Sciatic nerve (tissue), 2 donors: ENCODE measurements at places on chromosomes 1 and 21. TPM values are rescaled to one million over a fixed set of nuclear protein-coding genes. Genes with fewer than 3 reads are reported as not detected.

DNA sequence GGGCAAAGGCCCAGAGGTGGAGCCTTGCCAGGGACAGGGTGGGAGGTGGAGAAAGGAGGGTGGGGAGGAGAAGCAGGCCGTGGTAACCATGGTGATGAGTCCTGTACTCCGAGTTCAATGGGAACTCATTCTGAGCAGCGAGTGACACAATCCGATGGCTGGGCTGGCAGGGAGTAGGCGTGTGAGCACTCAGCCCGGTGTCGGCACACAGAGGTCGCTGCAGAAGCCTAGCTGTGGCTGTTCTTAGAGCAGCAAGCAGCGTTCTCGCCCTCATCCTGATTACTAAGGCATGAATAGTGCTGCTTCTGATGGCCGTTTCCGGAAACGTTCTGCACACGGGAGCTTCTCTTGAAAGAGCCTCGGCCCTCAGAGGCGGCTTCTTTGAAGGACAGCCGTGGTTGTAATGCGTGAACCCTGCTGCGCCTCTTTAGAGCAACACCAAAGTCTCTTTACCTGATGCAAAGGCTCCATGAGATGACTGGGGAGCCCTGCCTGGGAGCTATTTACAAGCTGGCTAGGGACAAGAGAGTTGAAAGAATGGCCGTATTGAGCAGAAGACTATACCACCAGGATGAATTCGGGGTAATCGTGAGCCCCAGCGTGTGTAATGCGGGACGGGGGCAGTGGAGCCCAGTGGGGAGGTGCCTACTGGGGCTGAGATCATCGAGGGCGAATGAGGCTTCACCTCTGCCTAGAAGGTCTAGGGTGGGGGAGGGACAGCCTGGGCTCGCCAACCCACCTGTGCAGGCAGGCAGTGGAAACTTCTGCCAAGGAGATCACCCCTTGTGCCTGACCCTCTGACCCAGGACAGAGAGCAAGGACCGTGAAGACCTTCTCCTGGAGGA is 72.8 kb upstream of the PAX7 start:
- no peak for DNase-seq

DNA sequence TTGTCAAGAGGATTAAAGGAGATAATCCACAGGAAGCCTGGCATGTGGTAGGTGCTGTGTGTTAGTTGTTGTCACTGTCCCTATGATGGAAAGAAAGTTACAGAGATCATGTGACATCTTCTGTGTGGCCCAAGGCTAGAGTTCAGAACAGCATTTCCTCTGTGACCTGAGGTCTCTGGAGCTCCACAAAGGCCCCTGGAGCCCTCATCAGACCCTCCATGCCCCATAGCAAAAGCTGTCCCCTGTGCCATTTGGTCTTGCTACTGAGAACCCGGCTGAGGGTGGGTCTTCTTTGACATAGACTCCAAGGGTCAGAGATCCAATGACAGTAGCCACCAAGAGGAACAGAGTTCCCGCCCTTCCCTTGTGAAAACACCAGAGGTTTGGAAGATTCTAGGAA is 8.1 kb downstream of the CELA2B start:
- no peak for DNase-seq

DNA sequence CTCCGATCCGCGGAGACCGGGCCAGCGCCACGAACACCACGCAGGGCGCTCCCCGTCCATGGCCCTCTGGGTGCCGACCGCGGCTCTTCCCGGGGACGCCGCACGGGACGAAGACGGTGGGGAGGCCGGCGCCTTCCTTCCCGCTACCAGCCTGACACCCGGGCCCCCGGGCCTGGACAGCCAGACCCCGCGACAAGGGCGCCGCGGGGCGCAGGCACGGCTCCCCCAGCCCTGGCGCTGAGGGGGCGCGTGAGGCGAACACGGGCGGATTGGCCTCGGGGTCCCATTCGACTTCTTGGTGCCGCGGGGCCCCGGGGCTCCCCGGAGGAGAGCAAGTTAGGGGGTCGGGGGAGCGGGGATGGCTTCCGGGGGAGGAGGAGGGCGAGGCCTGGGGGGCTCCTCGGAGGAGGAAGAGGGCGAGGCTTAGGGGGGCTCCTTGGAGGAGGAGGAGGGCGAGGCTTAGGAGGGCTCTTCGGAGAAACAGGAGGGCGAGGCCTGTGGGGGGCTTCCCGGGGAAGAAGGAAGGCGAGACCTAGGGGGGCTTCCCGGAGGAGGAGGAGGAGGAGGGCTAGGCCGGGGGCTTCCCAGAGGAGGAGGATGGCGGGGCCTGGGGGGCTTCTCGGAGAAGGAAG is 537 bp upstream of the KLHL17 start:
- DNase-seq: no peak

LRRC3 gene
- total RNA-seq: 6.8 TPM

DNA sequence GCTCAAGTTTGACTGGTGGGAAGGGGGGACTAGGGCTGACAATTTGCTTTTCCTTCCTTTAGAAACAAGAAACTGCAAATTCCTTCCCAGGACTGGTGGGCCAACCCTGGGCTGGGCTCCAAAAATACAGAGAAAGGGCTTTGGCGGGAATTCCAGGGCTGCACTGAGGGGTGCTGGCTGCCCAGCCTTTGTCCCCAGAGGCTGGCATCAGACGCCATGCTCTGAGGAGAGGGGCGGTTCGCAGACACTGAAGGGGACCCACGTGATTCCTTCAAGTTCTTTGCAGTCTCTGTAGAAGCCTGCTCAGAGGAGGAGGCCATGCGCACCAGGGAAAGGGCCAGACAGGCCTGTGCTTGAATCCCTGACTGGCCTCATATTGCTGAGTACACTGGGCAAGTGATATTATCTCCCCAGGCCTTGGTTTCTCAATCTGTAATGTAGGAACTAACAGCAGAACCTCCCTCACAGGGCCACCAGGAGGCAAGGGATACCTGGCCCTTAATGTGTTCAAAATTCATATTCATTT is 119.5 kb downstream of the EPHB2 start:
- DNase-seq: no peak

DNA sequence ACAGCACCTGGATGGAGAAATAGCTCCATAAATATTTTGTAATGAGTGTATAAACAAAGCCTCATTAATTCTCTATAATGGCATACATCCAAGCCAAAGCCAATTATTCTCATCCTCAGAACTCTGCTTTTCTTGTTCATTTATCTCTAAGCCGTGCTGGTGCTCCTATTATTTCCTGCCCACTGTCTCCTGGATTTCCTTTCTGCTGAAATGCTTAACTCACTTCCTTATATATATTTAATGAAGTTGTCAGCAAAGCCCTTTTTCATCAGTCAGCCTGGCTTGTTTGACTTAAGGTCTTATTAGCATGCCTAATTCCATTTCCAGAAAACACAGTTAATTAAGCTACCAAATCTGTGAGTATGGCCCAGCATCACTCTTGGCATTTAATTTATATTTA is 93.4 kb downstream of the SLC25A24 start:
- DNase-seq: no peak

OR2L13 gene
- 0.36 TPM for total RNA-seq

DNA sequence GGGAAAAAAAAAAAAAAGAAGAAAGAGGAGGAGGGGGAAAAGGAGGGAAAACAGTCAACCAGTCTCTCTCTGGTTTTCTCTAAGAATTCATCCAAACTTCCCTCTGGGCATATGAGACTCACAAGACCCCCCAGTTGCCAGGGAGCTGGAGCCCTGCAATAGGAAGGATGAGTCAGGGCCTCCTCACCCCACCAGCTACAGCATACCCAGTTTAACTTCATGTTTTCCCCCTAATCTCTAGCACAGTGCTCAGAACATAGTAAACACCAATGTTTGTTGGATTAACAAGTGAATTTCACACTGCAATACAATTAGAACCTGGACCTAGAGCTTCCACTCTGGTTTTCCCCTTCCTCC is 7.8 kb downstream of the F11R start:
- DNase-seq: no peak

CELA3B gene
- 1.2 TPM for total RNA-seq

PGBD5 gene
- 6.6 TPM for total RNA-seq

SLC5A9 gene
- total RNA-seq: 0.40 TPM

GPBP1L1 gene
- total RNA-seq: 102 TPM

PFDN2 gene
- 57.0 TPM for total RNA-seq

- no peak for DNase-seq
Observed at GRCh38 chr1:69294171-69294570, 273.6 kb upstream of the LRRC7 start.

DNA sequence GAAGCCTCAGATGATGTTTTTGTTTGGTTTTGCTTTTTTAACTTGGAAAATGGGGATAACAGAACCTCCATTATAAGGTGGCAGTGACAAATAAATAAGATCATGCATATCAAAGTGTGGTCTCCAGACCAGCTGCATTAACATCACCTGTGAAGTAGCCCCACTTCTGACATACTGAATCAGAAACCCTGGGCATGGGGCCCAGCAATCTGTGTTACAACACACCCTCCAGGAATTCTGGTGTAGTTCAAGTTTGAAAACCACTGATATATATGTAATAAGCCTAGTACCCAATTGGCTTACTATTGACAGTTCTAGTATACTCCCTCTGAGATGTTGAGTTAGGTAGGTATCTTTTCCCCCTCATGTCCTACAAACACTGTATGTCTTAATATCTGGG is 24.1 kb upstream of the RNF19B start:
- no peak for DNase-seq

DNA sequence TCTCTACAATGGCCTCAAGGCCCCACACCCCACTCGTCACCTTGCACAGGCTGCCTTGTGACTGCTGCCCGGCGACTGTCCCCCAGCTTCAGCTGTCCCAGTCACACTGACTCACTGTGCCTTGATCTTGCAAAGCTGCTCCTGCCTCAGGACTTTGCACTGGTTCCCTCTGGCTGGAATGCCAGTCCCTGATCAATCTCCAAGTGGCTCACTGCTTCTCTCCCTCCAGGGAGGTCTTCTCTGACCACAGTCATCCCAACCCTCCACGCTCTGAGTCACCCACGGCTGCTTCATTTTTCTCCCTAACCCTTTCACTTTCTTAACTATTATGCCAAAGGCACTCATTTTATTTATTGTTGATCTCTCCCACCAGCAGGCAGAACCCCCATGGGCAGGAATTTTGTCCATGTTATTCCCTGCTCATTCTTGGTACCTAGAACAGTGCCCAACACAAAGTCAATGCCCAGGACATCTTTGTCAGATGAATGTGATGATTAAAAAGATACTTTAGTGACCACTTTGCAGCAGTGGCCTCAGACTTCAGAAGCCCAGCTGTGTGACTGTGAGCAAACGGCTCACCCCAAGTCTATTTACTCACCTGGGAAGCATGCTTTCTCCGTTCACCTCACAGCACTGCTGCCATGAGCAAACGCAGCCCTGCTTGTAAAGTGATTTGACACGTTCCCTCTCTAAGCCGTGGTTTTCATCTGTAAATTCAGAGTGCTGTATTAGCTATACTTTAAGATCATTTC is 53.4 kb downstream of the ZBTB18 start:
- DNase-seq: no peak

DNA sequence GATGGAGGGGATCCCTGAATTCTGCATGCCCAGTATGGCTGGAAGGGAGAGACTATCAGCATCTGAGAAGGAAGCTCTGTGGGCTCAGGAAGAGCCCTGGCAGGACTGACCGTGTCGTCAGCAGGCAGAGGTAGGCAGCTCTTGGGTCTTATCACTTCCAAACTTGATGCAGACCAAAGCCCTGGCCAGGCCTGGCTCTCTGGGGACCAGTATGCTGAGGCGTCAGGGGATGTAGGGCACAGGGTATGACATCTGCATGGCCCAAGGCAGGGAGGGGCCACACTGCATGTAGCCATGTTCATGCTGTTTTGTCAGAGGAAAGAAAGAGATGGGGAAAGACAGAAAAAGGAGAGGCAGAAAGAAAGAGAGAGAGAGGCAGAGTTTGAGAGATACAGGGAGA is 6.3 kb downstream of the FGR start:
- DNase-seq: no peak

SLFNL1 gene
- 0.62 TPM for total RNA-seq

KRTAP21-2 gene
- total RNA-seq: not detected

C2CD2 gene
- total RNA-seq: 60.9 TPM

- no peak for DNase-seq
Observed at GRCh38 chr1:3557366-3557765, 53.9 kb downstream of the MEGF6 start.

FMO3 gene
- 3.0 TPM for total RNA-seq

DNA sequence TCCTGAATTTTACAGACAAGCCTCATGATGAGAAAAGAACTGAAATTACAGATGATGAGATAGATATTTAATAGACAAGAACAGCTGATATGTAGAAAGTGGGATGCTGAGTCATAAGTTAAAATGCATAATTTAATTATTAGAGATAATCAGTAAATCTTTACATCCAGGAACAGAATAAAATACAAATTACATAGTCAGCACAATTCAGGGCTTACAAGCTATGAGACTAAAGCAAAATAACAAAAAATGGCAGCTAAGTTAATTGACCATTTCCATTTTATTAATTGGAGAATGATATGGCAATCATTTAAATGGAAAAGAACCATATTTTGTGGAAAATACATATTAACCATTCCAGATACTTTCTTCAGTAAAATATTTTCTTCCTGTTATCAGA is 40.2 kb upstream of the MAN1A2 start:
- DNase-seq: no peak

PDE4B gene
- total RNA-seq: 23.9 TPM

- DNase-seq: no peak
Observed at GRCh38 chr1:168321945-168322344, 41.3 kb downstream of the TBX19 start.

CDKN2C gene
- 17.2 TPM for total RNA-seq

GRCh38 chr1:5858844-5859407 is 133.3 kb downstream of the NPHP4 start:
- DNase-seq: no peak

OR2T10 gene
- not detected for total RNA-seq

- no peak for DNase-seq
Observed at GRCh38 chr1:24742090-24742938, 2.9 kb upstream of the CLIC4 start.

DNA sequence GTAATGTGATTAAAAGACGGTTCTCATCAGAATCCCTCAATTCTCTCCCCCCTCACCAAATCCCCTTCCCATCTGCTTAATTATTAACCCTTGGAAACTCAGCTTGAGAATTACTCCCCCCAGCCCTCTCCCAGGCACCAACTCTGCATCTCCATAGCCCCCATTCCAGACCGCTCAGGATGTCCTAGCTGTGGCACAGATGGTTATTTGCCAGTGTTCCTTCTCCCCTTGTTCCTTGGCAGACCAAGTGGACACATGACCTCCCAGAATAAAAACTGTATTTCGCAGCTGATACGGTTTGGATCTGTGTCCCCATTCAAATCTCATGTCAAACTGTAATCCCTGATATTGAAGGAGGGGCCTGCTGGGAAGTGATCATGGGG is 14.6 kb downstream of the HENMT1 start:
- DNase-seq: no peak

TEX38 gene
- not detected for total RNA-seq

ATP5PB gene
- total RNA-seq: 112 TPM

ADAM30 gene
- not detected for total RNA-seq

DNA sequence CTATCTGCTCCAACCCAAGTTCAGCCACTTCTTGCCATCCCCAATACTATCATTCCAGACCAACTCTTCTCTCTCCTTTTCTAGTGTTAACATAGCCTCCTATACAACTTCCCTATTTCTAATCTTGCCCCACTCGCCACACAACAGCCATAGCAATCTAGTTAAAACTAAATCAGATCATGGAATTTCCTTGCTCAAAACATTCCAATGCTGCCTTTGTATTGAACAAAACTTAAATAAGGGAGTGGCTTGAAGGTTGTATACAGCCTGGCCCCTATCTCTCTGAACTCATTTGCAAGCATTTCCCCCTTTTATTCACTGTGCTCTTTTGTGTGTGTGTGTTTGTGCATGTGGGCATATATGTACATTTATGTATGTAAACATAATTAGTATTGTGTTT is 118.1 kb upstream of the SGIP1 start:
- DNase-seq: no peak
